Fibroblast of skin of left biceps (primary cell): ENCODE measurements at places on chromosomes 1 and 21.

DNA sequence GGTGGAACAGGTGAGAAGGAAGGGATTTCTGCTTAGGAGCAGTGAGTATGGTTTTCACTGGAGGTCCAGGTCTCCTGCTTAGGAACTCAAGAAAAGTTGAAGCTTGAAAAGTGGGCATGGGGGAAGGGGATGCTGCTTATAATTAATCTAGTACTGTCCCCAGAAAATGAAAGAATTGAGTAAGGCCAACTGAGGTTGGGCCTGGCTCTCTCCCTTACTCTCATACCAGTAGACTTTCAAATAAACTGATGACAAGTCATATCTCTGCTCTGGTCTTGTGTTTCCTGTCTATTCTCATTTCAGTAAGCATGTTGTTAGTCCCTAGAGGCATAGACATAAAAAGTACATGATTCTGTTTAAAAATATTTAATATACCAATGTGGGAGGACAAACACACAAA is 26.4 kb downstream of the CD48 start:
- DNase-seq: no peak

DNA sequence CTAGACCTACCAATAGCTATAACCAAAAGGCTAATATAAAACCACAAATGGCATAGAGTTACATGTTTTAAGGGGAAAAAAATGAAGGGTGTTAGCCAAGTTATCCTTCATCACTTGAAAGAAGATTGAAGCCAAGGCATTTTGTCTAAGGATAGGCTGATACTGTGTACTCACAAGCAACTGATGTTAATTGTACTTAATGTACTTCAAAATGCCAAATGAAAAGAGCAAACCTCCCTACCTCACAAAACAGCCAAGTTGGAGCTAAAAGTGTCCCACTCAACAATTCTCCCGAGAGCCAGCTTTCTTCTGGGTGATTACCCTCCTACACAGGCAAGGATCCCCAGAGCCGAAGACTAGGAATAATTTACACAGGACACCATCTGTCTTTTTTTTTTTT is 4.4 kb upstream of the IGSF3 start:
- DNase-seq: no peak

DNA sequence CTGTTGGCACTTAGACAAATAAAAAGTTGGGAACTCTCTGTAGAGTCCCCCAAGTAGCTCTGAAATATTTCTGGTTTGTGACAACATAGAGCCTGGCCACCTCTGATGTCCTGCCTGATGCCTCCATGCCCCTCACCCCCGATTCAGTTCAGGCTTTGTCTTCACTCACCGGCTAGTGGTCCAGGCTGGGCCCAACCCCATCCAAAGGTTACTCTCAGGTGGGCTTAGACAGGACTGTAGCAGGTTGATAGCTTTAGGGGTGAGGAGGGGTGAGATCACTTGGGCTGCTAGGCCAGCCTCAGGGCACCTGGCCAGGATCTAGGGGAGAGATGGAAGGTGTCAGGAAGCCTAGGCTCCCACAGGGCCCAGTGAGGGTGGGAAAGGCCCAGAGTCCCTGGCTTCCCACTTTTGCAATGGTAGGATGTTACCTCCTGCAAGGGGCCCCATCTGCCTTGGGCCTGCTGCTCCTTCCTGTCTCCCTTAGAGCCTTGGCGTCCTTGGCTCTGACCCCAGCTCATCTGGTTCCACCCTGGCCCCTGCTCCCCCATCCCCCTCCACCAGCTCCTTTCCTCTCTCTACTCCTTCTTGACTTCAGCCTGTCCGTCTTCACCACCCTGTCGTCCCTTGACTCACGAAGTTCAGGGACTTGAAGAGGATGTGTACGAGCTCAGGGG is 6.7 kb downstream of the EPS8L3 start:
- DNase-seq: no peak

DNA sequence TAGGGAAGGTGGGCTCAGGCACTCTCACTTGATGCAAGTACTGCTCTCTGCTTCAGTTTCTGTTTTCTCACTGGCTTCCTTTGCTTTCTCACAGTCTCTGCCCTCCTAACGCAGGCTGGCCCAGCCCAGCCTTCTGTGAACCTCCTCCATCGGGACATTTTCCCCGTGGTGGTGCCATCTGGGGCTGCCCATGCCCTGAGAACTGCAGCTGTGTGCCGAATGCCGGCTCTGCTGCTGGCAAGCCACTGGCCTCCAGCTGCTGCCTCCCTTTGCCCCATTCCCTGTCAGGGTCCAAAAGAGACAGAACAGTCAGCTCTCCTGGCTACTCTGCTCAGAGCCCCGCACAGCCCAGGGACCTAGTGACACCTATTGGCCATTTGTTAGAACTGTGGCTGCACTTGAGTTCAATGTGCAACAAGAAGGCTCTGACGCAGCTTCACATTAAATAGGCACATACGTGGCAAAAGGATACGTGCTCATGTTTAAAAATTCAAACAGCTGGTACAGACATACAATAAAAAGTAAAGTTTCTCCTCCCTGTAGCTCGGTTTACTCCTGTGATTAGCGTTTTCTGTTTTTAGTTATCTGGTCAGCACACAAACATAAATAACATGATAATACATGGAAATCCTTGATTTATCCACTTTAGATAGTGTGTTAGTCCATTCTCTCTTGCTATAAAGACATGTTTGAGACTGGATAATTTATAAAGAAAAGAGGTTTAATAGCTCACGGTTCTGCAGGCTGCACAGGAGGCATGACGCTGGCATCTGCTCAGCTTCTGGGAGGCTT is 46.6 kb downstream of the FCRL5 start:
- DNase-seq: no peak

DNA sequence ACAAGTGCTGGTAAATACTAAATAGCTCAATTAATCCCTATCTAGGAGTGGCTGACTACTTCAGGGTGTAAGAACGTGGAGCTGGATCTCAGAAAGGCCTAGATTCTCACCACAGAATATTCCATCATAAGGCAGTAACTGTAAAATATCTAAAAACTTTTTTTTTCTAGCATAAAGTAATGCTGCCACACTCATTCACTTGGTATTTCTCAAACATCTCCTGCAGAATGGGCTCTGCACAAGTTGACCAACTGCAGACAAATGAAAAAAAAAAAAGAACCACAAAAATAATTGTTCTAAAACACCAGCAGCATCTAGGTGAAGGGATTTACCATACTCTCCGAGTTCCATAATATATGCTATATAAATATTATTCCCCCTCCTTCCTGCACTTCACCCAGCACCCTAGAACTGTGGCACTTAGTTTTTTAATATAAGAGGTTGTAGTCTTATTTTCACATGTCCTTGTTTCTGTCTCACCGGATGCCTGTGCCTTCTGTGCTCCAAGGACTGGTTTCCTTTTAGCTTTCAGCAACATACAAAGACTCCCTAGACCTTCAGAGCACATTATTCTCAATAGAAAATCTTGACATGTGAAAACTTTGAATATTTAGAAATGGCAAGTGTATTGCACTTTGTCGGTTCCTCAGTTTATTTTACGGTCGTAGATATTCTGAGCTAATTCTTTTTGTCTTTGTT is 8.9 kb downstream of the VSIG8 start:
- no peak for DNase-seq

GRCh38 chr1:210440081-210440480 is 111.4 kb downstream of the HHAT start:
- no peak for DNase-seq

DNA sequence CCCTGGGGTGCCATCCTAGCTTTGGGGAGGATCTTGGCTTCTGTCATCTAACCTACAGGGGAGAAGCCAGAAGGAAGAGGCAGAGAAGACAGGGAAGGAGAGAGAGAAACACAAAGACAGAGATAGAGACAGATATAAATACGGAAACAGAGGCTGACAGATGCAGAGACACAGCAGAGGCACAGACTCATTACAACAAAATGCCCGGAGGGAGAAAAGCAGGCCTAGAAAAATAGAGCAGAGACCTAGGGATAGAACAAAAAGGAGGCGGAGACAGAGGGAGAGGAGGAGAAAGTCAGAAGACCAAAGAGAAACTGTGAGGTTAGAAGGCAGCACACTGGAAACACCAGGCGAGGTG is 1.9 kb downstream of the PEAR1 start:
- DNase-seq: no peak
